ENCODE measurements at places on chromosomes 13 and 19.

DNA sequence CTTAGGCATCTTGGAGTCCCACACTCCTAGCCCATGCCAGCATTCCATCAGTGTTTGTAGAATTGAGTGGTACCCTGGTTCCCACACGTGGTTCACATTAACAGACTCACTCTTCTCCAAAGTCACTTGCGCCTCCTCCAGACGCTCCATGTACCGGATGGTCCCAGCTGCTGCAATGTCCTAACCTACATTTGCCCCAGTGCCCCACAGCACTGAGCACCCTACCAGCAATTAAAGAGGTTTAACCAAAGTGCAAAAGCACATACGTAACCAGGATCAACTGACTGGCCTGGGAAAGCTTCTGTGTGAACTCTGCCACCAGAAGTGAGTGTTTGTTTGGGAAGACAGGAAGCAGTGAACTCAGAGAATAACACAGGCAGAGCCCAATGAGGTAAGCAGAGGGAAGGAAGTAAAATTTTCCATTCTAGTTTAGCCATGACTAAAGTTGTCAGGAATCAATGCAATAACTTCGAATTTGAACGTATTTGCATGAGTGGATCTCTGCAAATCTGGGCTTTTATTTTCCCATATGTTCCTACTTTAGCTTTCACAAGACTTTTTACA, 7.3 kb upstream of the MEDAG start:
- no peak overlapping the region for H3K27ac ChIP-seq
- peaks cover 9% of the 10 kb centered on the region for H3K4me1 ChIP-seq
- H3K4me3 ChIP-seq = no peak overlapping the region
- no peak for DNase-seq
- H3K27me3 ChIP-seq = no peaks in the 10 kb centered on the region

DNA sequence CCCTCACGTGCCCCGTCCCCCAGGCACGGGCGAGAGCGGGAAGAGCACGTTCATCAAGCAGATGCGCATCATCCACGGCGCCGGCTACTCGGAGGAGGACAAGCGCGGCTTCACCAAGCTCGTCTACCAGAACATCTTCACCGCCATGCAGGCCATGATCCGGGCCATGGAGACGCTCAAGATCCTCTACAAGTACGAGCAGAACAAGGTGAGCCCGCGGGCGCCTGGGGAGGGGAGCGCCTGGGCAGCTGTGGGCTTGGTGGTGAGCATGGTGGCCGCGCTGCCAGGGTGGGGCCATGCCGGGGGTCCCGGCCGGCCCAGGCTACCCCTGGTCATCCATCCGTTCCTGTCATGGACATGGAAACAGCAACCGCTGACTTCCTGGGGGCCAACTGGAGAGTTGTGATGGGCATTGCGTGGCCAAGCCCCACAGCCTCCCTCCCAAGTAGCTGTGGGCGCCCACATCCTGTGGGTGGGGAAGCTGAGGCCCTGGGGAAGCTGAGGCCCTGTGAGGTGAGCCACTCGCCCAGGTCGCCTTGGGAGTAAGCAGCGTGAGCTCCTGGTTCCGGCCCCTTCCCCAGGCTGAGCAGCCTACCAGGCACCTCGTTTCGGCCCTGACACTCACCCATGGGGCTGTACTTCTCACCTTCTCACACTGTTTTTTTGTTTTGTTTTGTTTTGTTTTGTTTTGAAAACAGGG, 16.1 kb downstream of the GNA11 start:
- H3K4me3 ChIP-seq = no peak overlapping the region
- H3K4me1 ChIP-seq = no peaks in the 10 kb centered on the region
- H3K27me3 ChIP-seq = no peaks in the 10 kb centered on the region
- DNase-seq = no peak
- H3K27ac ChIP-seq = no peak overlapping the region

GRCh38 chr19:28257396-28257795, 955.6 kb downstream of the UQCRFS1 start:
- no peaks in the 10 kb centered on the region for H3K36me3 ChIP-seq
- H3K27ac ChIP-seq = no peak overlapping the region
- DNase-seq = no peak
- H3K27me3 ChIP-seq = no peaks in the 10 kb centered on the region
- H3K4me1 ChIP-seq = no peaks in the 10 kb centered on the region

- no peaks in the 10 kb centered on the region for H3K36me3 ChIP-seq
- no peak overlapping the region for H3K27ac ChIP-seq
- H3K27me3 ChIP-seq = peaks cover 52% of the 10 kb centered on the region
Measured at GRCh38 chr13:35480346-35480745, 3.9 kb upstream of the MAB21L1 start.

DNA sequence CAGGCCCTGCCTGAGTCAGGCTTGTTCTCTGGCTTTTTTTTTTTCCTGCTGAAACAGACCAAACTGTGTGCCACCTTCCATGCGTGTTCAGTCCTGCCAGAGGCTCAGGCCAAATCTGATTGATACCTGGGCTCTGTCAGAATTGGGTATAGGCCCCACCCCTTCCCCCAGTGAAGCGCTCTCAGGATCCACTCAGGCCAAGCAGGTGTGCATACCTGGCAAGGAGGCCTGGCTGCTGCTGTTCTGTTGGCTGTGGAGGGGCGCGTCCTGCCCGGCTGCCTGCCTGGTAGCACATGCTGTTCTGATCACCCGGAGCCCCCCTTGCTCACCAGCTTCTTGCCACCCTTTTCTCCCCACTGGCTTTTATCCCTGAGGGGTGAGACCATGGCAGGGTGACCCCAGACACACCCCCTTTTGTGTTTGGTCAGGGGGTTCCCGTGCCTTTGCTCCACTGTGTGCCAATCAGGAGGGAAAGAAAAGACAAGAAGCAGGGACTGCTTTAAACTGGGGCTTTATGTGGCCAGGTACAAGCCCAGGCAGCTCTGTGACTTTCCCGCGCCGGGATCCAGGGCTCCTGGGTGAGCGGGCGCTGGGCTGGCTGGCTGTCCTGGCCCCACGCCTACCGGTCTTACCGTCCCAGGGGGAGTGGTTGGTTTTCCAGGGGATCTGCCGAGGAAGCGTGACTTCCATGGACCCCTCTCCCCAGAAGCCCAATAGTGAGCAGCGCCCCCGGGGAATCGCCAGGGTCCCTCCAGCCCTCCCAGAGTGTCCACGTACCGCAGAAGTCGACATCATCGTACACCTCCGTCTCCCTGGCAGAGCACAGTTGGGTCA, 12.7 kb downstream of the PRAM1 start:
- H3K4me3 ChIP-seq = no peak overlapping the region
- no peaks in the 10 kb centered on the region for H3K27me3 ChIP-seq
- H3K36me3 ChIP-seq = no peaks in the 10 kb centered on the region

- no peaks in the 10 kb centered on the region for H3K36me3 ChIP-seq
- H3K4me1 ChIP-seq = no peaks in the 10 kb centered on the region
- H3K27me3 ChIP-seq = no peaks in the 10 kb centered on the region
- no peak overlapping the region for H3K4me3 ChIP-seq
Measured at GRCh38 chr19:40452016-40452415, 7.9 kb upstream of the SERTAD3 start.
